SK-N-SH treated with all-trans-retinoic acid at 6 μM for 48 hours (cell line): ENCODE measurements at places on chromosomes 7 and 10.

DNA sequence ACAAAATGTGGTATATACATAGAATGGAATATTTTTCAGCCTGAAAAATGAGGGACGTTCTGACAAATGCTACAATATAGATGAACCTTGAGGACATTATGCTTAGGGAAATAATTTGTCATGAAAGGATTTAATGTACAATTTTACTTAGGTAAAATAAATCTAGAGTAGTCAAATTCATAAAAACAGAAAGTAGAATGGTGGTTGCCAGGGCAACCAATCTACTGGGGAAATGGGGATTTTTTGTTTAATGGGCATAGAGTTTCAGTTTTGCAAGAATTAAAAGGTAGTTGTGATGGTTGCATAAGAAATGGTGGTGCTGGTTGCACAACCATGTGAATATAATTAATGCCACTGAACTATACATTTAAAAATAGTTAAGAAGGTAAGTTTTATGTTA is 296.0 kb upstream of the SP4 start:
- ATAC-seq: no peak

DNA sequence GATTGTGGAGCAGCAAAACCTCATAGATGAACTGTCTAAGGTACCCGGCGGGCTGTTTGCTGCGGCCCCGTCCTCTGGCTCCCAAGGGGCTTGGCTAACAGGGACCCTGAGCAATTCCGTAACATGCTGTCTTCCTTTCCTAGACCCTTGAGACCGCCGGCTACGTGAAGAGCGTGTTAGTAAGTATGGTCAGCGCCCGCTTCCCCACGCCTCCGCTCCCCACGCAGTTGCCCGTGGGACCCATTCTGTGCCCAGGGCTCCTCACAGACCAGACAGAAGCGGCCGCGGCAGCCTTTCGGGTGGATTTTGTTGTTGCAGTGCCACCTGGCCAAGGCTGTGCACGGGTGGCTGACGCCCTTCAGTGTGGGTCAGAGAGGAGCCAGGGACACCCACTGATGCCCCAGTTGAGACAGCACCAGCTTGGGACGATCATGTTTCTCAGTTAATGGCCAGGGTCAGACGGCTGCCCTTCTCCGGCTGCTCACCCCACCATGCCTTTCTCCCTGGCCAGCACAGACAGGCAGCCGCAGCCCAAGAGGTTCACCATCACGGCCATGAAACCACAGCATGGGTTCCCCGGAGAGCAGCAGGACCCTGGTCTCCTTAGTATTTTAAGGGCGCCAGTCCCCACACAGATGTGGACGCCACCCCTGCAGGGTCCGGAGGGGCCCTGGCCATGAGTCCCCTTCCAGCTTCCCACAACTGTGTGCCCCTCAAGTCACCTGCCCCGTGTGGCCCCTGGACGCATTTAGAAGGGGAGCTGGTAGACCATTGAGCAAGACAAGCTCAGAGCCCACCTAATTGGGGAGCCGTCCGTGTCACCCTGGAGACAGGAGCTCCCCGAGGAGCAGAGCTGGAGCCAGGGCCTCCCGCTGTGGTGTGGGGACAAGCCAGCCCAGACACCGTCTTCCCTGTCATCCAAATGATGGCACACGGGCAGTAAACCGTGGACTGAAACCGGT is 49.4 kb upstream of the DPYSL4 start:
- ATAC-seq: no peak

- ATAC-seq: peak; percentile 50
Observed at GRCh38 chr10:114042895-114043531, 653 bp upstream of the ADRB1 start.

- ATAC-seq: peak; percentile 18
Observed at GRCh38 chr10:50326757-50327701, 75.7 kb upstream of the ASAH2 start.

DNA sequence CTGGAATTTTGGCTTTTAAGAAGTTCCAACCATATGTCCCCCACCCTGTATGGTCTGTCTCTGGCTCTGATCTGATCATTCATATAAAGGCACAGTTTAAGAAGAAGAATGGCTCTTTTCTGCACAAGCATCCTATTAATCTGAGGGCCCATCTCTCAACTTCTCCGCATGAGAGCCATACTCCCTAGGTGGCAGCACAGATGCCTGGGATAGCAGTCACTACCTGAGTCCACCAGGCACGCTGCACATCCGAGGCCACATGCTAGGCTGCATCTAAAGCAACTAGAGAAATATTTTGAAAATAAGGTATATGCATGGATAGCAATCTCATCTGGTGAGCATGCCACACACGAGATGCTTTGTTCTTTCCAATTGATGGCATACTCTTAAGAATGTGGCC is 565.5 kb downstream of the PARD3 start:
- peak; percentile 63 for ATAC-seq

GRCh38 chr7:92716825-92717580 is 119.4 kb downstream of the CDK6 start:
- no peak for ATAC-seq

DNA sequence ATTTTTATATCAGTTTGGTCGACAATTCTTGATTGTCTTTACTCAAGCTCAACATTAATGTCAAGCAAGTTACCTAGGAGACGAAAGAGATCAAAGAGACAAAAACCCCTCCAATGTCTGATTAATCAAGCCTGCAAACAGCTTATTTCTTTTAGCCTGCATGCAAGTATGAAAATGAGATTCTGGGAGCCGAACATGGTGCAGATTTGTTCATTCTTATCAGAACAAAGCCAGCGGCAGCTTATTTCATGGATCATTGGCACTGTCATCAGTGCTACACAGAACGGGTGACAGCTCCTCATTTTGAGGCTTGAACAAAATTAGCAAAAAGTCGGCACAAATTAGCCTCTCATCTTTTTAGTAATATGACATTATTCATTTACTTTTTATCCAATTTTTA is 26.5 kb downstream of the FAM204A start:
- no peak for ATAC-seq

DNA sequence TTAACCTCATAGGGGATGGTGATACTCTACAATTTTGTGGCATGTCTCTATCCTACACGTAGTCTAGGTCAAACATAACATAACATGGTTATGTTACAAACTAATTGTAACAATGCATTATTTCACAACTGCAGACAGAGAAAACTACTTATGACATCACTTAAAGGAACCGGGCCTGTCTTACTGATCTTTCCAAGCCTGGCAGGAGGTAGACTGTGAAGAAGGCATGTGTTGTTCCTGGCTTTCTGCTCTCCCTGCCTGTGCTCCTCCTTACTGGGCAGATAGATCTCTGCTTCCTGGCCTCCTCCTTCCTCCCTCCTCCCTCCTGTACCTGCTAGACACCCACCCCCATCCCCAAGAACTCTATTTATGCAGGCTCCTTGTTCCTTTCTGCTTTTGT is 5.4 kb downstream of the CACNB2 start:
- ATAC-seq: no peak

- ATAC-seq: no peak
Observed at GRCh38 chr7:68309806-68310205, 1288.5 kb upstream of the AUTS2 start.

GRCh38 chr10:50439806-50440205 is 183.9 kb downstream of the SGMS1 start:
- no peak for ATAC-seq

GRCh38 chr7:106063024-106063423 is 49.1 kb downstream of the SYPL1 start:
- ATAC-seq: no peak

- no peak for ATAC-seq
Observed at GRCh38 chr7:27079234-27079975, 16.4 kb downstream of the HOXA1 start.

DNA sequence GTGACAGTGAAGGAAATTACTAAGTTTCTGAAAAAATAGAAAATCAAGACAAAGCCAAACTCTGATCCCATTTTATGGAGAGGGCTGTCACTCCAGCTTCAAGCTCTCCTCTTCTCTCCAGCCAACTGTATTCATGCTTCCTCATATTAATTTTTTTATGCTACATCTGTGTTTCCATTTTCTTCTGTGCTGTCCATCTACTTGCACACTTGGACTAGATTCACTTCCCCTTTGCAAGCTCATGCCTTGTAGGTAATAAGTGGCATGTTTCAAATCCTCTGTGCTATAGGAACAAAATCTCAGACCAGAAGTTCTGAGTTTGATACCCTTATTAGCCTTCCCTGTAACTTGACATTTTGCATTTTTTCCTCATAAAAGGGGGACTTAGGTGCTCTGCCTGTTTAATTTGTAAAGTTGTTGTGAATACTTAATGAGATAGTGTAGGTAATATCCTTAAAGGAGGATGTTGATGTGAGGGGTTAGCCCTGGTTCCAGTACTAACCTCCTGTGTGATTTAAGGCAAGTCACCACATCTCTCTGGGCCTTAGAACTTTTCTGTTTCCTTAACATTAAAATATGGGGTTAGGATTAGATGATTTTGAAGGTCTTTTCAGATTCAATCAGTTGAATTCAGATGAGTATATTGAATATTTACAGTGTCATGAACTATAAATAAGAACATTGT is 358.8 kb downstream of the BBS9 start:
- no peak for ATAC-seq

- ATAC-seq: no peak
Observed at GRCh38 chr7:95180-95862, 97.0 kb upstream of the FAM20C start.

- ATAC-seq: no peak
Observed at GRCh38 chr7:35530124-35531109, 164.5 kb downstream of the HERPUD2 start.

DNA sequence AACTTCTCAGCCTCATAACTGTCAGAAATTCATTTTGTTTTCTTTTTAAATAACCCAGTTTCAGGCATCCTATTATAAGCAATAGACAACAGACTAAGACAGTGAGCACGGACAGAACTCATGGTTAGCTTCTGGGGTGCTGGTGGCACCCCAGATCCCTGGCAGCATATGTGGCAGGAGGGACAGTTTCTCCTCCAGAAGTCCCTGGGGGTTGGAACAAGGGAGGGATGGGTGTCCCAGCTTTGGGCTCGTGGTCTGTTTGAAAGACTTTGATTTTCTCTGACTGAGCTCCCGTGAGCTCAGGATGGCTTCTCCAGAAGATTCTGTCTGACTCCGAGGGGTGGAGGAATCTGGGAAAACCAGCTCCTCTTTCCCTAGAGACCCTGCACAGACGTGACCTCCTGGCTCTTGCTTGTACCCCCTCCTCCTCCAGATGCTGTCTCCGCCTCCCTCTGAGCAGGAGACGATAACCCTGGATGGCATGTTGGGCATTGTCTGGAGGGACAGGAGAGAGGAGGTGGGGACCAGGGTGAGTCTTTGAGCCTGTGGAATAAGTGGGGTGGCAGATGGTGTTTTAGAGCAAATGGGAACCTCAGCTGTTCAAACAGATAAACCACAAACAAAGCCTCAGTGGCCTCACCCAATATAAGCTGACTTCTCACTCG is 421.1 kb downstream of the GLRX3 start:
- ATAC-seq: no peak

DNA sequence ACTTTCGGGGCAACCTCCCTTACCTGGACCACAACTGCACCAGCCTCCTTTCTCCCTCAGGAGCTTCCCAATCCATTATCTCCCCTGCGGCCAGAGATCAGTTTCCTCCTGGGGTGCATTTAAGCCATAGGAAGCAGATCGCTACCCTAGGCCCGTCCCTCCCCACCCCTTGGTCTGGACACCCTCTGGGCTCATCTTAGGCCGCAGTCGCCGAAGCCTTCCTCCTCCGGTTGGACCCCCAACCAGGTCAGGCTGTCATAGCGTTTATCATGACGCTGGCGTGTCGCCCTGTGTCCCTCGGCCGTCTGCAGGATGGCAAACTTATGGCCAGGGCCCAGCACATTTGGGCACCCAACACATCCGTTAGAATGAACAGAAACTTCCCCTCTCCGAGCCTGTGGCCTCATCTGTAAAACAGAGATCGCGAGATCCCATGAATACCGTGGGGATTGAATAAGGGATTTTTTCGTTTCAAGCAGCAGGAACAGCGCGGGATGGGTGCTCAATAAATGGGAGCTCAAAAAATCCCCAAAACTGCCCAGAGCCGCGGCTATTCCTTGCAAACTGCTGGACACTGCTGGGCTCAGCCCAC is 669 bp upstream of the AP5Z1 start:
- ATAC-seq: peak; percentile 77

DNA sequence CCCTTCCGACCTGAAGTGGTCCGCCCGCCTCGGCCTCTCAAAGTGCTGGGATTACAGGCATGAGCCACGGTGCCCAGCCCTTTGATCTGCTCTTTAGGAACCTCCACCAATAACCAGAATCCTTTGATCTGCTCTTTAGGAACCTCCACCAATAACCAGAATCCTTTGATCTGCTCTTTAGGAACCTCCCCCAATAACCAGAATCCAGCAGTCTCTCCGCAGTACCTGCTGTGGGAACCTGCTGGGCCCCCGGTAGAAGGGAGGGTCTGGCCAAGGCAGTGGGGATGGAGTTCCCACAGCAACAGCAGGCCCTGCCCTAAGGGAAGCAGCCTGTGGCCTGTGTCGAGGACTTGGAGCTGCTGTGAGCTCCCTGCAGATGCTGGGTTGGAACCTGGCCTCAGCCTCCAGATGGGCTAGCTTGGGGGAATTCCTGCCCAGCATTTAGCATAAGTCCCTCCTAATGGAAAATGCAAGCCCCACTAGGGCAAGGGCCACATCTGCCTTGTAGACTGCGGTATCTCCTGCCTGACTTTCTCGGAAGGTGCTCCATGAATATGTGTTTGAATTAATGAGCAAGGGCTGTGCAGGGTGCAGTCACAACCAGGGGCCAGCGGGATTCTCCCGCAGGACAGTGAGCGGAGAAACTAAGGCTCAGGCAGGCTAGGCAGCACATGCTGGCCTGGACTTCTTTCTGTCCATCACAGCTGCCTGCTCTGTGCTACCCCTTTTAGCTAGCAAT is 165.8 kb downstream of the UBE2H start:
- ATAC-seq: no peak

- ATAC-seq: no peak
Observed at GRCh38 chr7:156897673-156898072, 4.7 kb upstream of the LMBR1 start.

- ATAC-seq: no peak
Observed at GRCh38 chr7:79604841-79605240, 151.4 kb upstream of the MAGI2 start.

GRCh38 chr7:98105942-98106544 is 619 bp upstream of the LMTK2 start:
- ATAC-seq: peak; percentile 1; the same call in 2 of the 3 replicates

- ATAC-seq: no peak
Observed at GRCh38 chr10:106107706-106108105, 1056.8 kb downstream of the SORCS1 start.

GRCh38 chr7:110502888-110503465 is 588.0 kb upstream of the LRRN3 start:
- ATAC-seq: no peak

GRCh38 chr10:124081547-124082140 is 11.8 kb downstream of the CHST15 start:
- no peak for ATAC-seq

DNA sequence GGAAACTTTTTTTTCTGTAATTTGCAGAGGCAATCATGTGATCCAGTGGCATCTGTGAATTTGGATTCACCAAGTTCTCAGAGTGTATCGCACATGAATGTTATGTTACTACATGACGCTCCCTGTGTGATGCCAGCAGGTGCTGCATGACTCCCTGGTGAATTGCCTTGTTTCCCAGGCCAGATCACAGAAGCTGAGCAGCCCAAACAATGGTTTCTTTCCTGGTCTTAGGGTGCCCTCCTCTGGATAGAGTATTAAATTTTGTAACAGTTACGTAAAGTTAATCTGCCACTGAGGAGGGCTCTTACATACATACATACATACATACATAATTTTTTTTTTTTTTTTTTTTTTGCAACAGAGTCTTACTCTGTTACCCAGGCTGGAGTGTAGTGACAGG is 3.6 kb downstream of the ZSCAN21 start:
- ATAC-seq: peak; percentile 29
